ENCODE measurements at places on chromosomes 5 and 9.

DNA sequence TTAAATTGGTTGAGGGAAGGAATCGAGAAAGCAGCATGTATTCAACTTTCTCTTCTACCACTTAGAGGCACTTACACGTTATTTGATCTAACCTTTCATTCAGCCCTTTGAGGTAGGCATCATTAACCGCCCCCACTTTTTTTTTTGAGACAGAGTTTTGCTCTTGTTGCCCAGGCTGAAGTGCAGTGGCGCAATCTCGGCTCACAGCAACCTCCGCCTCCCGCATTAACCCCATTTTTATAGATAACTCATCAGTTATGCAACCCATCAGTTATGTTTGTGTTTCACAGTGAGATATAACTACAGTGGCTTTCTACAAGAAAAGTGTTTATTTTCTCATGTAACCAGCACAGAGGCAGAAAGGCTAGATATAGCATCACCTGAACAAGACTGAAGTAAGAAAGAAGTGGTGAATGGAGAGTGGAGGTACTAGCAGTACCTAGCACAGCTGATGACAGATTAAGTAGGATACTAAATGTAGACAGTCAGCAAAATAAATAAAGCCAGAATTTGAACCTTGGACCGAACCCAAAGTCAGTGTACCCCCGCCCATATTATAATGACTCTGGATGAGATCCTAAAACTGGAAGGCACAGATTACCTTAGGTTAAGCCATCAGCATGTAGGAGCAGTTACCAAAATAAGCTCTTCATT lies 91.2 kb downstream of the PJA2 start:
- DNase-seq: no peak

DNA sequence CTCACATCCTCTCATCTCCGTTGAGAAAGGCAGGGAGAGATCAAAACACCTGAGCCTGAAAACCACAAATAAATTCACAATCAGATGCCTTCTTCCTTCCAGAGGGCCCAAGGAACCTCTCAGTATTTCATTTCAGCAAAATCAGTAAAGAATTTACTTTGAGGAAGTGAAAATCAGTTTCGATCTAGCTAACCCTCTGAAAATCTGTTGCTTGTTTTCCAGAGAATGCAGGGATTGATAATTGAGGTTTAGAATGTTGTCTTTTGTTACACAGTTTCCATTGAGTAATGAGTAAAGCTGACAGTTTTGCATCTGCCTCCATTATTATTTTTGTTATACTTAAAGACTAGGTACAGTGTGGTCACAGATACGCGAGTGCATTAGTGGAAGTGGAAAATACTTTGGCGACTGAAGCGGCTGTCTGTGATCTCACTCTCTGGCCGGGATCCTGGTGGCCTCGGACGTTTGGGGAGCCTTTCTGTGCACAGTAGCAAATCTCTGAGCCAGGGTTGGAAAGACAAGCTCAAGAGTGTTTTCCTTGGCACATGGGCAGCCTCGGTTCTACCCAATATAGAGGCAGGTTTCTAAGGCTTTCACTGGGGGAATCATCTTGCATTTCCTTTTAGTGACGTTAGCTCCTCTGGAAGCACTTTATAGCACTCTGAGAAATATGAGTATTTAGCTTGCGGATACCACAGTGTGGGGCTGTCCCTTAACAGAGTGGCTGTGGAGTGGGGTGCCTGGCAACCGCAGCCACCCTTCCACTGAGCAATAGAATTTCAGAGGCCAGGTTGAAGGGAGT lies 32.2 kb upstream of the ANGPTL2 start:
- peak; percentile 76 for DNase-seq

DNA sequence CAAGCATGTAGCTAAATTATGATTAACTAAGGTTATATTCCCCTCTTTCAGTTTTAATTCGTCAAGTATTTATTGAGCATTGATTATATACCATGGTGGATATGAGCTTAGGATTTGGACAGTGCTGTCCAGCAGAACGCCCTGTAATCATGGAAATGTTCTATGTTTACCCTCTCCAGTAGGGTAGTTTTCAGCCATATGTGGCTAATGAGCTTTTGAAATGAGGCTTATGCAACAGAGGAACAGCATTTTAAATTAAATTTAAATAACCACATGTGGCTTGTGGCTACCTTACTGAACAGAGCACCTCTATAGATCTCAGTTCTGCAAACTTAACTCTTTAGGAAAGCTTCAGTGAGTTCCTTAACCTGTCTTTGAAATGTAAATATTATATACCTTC lies 59.1 kb downstream of the JMY start:
- no peak for DNase-seq

- DNase-seq: no peak
Measured at GRCh38 chr9:36401164-36401740, 1.2 kb upstream of the RNF38 start.

GRCh38 chr9:110183208-110184145 lies 24.5 kb downstream of the C9orf152 start:
- DNase-seq: peak; percentile 76

DNA sequence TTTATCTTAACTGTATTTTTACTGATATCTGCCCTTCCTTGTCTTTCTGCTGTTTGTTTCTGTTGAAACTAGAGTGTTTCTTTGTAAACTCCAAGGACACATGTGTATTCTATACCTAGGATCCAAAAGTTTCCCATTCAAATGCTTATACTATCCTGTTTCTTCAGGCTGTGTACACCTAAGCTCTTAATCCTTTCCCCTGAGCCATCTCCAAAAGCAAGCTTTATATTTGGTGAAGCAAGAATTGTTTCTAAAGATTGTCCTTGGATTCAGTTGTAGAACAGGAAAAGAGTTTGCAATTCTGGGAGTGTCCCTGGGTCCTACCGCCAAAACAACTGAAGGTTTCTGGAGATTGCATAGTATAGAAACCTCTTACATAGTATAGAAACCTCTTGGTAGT lies 65.9 kb downstream of the CWC27 start:
- DNase-seq: no peak

- DNase-seq: no peak
Measured at GRCh38 chr5:93831449-93831848, 90.0 kb upstream of the POU5F2 start.

GRCh38 chr9:111163716-111164389 lies 125.6 kb upstream of the LPAR1 start:
- DNase-seq: no peak

DNA sequence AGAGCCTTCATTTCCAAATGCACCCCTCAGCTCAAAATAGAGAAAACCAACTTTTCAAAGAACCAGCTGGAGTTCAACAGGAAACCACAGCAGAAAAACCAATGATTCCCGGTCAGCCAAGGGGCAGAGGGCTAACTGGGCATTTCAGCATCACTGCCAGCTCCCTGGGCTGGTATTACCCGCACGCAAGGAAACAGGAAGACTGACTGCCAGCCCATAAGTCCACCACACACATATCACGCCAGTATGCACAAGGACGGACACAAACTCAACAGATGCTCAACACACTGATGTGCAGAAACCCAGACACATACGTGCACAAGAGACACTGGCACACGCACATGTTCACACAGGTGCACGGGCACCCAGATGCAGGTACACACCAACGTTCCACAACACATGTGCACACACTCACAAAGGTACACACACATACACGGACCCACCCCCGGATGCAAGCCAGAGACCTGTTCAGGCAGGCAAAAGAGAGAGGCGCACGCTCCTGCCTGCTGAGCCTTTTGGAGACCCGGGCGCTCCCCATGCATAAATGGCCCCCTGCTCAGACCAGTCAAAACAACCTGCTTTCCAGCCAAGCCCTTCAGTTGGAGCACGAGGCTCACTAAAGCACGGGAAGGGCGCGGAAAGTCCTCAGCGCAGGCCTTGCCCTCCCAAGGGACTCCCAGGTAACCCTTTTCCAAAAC lies 2.1 kb downstream of the ADAMTS2 start:
- no peak for DNase-seq

- no peak for DNase-seq
Measured at GRCh38 chr9:135134268-135135022, 47.0 kb downstream of the OLFM1 start.

- no peak for DNase-seq
Measured at GRCh38 chr9:130183133-130183762, 11.0 kb downstream of the NCS1 start.

DNA sequence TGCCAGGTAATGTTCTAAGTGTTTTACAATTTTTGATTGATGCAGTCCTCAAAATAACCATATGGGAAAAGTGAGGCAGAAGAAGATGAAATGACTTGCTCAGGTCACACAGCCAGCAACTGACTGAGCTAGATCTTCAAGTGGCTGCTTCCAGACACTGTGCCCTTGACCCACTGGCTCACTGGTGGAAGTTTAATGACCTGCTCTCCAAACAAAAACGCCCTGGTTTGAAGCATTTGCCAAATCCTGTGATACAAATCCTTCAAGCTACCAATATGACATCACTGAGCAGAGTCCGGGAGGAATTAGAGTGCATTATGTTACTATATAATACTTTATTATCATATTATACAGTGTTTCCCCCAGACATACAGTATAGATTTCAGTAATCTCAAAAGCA lies 459.4 kb downstream of the GADD45G start:
- DNase-seq: peak; percentile 43

DNA sequence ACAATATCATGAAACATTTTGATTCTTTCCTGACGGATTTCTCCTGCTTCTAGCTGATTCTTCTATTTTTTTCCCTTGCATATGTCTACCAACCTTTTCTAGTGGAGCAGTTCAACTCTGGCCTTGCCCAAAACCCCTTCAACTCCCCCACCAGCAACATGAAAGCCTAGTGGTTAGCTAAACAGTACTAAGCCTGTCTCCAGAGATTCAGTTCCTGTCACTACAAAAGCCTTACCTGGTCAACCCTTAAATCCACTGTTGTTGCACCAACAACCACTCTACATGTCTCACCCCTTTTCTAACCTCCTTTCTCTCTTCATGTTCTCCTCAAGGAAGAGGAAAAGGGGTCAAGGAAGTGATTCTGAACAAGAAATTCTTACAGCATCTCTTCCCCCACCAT lies 74.8 kb upstream of the PIK3R1 start:
- no peak for DNase-seq

DNA sequence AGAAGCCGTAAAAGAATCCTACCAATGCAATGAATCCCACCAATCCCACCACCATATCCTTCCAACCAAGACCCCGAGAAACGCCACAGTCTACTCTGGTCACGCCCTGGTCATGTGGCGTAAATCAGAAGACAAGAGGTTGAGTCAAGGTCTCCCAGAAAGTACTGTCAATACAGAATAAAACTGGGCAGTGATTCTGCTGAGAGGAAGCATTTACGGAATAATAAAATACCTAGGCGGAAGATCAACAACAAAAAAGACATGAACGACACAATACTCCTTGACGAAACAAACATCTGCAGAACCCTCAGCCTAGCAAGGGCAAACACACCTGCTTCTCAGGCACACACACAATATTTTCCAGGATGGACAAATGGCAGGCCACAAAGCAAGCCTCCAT lies 62.8 kb downstream of the GOLM1 start:
- no peak for DNase-seq

- DNase-seq: no peak
Measured at GRCh38 chr9:81819859-81820546, 108.2 kb upstream of the SPATA31D4 start.

DNA sequence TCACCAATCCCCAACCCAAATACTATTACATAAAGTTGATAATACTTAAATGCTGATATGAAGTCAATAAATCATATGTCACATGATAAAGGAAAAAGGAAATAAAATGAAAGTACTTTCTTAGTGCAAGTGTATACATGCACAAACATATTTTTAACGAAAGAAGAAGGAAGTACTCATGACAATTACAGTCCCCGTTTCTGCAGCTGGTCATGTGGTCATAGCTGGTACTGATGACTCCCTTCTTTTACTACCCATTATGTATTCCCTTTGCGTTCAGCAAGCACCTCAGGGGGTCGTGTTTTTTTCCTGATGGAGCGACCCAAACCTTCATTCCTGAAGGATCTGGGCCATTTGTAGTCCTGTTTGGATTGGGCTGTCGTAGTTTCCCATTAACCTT lies 27.3 kb downstream of the CENPP start:
- DNase-seq: peak; percentile 25

- DNase-seq: no peak
Measured at GRCh38 chr9:95140821-95141220, 176.7 kb downstream of the FANCC start.
